Activated CD8-positive, alpha-beta memory T cell treated with anti-CD3 and anti-CD28 coated beads for 24 hours (primary cell): ENCODE measurements at places on chromosomes 7 and 10.

- DNase-seq = no peak
These were observed 75.8 kb downstream of the LSMEM1 start for GRCh38 chr7:112556633-112557032.

DNA sequence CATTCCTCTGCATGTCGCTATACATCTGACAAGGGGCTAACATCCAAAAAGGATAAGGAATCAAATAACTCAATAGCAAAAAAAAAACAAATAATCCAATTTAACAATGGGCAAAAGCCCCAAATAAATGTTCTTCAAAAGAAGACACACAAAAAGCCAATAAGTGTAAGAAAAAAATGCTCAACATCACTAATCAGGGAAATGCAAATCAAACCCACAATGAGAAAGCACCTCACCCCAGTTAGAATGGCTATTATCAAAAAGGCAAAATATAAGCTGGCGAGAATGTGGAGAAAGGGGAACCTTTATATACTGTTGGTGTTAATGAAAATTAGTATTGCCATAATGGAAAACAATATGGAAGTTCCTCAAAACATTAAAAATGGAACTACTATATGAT is 14.3 kb downstream of the ARHGAP12 start:
- no peak for DNase-seq

GRCh38 chr10:102396317-102396650 is 779 bp downstream of the NFKB2 start:
- peak; percentile 65 for DNase-seq

DNA sequence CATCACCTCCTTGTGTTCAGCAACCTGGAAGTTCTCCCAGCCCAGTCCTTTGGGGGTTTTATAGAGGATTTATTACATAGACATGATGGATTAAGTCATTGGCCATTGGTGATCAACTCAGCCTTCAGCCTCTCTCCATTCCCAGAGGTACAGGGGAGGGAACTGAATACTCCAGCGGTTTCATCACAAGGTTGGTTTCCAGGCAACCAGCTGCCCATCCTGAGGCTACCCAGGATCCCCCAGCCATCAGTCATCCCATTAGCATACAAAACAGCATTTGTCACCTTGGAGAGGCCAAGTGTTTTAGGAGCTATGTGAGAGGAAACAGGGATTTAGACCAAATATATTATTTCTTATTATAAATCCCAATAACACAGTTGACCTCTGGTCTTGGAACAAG is 584.8 kb upstream of the NRP1 start:
- DNase-seq = no peak

- no peak for DNase-seq
These were observed 16.3 kb downstream of the RBM33 start for GRCh38 chr7:155660758-155661093.

DNA sequence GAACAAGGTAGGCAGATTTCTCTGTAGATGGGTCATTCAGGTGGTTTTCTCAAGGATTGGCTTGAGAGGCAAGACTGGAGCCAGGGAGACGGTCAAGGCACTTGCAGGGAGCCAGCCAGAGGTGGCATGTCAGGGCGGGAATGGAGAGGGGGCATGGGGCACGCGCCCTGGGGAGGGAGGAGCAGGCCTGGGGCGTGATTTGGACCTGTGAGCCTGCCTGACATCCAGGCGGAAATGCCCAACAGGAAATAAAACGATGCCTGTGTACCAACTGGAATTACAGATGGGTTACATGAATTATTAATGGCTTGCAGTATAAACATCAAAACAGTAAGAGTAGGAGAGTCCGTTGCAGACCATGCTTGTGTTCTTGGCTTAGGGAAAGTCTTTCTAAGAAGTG is 8.6 kb upstream of the SUN1 start:
- DNase-seq = no peak

- no peak for DNase-seq
These were observed 18.1 kb downstream of the NOC3L start for GRCh38 chr10:94344522-94345122.

GRCh38 chr10:78699971-78700370 is 368.8 kb upstream of the ZMIZ1 start:
- DNase-seq = peak; percentile 9

DNA sequence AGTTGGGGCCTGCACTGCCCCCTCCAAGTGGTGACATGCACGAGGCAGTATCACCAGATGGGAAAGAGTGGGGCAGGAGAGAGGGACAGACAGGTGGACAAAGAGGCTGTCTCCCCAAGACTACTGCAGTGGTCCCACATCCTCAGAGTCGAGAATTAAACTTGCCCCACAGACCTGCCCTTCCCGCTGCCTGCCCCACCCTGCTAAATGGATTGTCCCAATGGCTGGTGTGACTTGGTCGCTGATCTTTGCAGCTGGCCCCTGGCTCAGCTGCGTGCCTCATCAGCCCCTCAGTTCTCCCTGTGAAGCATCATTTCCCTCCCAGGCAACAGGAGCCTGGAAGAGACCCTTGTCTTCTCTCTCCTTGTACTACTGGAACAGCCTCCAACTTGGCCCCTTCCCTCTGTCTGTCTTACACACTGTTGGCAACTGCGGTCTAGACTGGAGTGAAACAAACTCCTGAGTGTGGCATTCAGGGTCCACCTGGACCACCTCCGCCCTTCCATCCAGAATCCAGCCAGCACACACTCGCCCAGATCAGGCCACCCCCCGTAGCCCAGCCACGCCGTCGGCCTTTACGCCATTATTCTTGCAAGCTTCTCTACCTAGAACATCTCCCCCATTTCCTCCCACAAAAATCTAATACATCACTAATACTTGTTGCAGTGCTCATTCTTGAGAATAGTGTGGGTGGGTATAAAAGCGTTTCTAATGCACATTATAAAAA is 275.1 kb downstream of the CELF2 start:
- DNase-seq = no peak

DNA sequence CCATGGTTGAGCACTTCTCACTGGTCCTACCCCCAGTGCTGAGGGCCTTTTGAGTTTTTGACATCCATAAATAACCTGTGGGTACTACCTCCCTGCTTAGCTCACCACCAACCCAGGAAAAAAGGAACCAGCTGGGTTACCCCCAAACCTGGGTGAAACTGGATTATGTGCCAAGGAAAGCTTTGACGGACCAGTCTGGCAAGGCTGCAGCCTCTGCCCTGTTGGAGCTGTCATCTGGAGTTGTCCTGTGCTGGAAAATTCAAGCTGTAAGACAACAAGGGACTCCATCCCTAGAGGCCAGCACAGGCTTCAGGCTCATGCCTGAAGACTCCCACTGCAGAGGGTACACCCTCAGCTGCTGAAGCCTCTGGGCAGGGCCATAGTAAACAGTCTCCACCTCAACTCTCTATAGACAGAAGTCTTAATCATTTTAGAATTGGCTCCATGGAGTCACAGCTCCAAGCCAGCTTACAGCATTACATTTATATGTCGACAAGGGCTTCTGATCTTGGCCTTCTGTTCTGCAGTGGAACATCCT is 115.5 kb upstream of the AFAP1L2 start:
- no peak for DNase-seq

- peak; percentile 57 for DNase-seq
These were observed 31.8 kb upstream of the PRSS1 start for GRCh38 chr7:142717453-142717852.

DNA sequence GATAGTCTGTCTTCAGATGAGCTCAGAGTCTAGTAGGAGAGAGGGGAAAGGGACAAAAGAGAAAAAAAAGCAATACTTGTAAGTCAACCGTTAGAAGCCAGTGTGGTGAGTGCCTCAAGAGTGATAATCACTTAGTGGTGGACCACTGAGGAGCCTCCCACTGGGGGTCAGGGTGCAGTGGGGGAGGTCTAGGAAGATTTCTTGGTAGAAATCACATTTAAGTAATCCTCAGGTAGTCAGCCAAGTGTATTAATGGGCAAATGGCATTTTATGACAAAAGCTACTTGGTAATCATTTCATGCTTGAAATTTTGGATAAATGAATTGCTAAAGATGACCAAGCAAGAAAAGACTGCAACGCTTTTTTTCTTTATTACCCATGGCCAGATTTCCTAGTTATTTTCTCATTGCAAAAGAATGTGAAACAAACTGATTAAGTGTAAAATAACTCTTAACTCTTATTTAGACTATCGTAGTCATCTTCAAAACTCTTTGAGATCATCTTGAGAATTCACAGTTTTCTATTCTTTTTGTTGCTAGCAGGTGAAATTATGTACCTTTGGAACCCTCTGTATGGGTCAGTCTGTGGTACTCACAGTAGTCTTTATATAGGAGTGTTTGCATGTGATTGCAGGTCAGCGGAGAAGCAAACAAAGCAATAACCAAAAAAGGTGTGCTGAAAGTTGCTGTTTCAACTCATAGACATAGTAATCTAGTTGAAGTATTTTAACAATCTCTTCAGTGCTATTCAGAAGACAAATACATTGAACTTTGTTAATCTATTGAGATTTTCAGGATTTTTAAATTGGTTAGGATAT is 63.9 kb downstream of the PPP1R9A start:
- no peak for DNase-seq

GRCh38 chr7:116957874-116958273 is 4.6 kb downstream of the ST7 start:
- DNase-seq = no peak

- DNase-seq = no peak
These were observed 23.1 kb upstream of the PIK3CG start for GRCh38 chr7:106841896-106842390.

DNA sequence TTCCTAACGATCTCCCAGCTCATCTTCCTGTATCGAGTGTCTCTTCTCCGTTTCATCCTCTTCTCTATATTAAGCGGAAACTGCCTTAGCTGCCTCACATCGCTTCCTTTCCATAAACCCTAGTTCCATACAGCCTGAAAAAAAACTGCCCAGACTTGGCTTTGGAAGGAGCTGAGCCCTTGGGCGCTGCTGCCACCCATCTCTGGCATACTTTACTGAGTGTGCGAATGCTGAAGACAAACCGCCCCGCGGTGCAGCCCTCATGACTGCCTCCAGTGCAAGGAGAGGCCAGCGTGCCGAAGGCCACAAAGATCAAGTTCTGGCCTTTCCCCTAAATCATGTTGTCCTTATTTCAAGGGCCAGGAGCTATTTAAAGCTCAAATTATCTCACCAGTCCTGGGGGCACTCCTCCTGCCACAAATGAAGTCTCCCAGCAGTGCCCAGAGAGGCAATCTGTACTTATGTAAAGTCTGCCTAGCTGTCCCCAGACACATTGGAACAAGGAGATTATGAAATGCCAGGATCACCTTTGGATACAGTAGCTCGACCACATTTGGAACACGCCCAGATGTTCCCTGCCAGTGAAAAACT is 25.2 kb downstream of the YWHAG start:
- DNase-seq = no peak

DNA sequence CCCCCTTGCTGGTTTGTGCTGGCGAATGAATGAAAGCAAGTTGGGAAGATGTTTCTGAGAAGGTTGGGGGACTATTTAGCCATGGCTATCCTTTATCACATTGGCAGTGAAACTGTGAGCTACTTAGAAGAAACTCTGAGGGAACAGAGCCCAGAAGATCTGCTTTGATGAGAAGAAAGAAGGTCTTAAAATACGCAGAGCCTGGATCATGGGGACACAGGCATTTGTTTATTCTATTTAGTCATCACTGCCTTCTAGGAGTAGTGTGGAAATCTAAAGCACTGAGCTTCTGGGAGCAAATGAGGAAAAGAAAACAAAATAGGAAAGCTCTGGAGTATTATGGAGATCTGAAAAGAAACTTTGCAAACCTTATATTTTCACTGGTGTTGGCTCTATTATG is 28.5 kb downstream of the CPED1 start:
- no peak for DNase-seq

DNA sequence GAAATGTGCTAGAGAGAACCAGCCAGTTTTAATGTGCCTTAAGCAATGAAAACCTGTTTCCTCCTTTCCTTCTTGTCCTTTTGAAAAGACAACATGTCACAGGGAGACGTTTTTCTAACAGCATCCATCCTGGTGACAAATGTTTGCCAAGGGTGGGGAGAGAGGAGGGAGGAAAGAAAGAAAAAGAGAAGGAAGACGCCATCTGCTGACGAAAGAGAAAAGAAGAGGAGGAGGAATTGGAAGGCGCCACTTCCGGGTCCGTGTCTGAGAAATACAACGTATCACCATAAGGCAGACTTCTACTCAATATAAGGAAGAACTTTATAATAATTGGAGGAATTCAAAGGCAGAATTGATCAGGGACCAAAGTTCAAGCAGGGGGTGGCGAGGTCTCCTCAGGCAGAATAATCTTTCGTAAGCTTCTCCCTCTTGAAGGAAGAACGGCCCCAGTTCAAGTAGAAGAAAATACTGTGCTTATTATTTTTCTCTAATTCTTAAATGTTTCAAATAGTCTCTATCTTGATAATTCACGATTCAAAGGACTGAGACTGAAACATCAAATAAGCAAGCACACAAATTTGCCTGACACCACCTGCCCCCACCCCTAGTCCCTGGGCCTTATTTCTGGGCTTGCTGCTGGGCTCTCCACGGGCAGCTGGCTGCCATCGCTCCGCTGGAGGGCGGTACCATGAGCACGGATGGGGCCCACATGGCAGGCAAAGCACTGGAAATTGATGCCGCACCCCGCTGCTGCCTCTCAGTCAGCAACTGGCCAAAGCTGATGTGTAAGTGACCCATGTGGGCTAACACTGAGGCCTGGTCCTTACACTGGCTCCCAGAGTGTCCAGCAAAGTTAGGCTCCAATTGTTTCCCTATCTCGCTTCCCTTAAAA is 273.7 kb upstream of the KLF14 start:
- peak; percentile 74 for DNase-seq

GRCh38 chr7:9091282-9091681 is 657.9 kb downstream of the NXPH1 start:
- no peak for DNase-seq

- DNase-seq = no peak
These were observed 117.4 kb downstream of the TES start for GRCh38 chr7:116327752-116328151.

DNA sequence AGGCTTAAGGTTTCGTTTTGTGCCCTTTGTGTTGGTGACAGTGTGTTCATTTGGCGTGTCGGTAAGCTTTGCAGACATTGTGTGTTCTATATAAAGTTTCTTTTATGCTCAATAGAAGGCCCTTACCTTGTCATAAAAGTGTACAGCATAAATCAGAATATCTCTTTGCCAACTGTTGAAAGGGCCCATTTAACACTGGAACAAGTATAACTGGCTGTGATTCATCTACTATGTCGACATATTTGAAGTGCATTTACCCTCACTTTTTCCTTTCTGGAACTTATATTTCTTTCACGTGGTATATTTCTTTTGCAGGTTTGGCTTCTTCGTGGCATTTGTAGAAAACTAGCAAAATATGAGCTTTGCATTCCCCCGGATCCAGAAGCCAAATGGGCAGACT is 32.7 kb downstream of the EEPD1 start:
- DNase-seq = no peak

DNA sequence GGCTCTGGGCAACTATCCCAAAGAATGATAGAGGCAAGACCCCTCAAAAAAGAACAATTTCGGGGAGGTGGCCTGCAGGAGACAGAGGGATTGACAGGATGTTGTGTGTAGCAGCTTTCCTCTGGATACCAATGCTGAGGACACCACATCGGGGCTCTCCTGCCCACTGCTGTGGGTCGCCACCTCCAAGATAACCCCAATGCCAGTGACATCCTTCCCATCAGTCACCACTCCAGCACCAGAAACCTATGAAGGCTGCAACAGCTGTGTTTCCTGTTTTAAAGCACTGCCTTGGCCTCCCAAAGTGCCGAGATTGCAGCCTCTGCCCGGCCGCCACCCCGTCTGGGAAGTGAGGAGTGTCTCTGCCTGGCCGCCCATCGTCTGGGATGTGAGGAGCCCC is 17.6 kb downstream of the ARHGAP19 start:
- no peak for DNase-seq
